GF-D8 (cell line): ENCODE measurements at places on chromosomes 5 and 9.

DNA sequence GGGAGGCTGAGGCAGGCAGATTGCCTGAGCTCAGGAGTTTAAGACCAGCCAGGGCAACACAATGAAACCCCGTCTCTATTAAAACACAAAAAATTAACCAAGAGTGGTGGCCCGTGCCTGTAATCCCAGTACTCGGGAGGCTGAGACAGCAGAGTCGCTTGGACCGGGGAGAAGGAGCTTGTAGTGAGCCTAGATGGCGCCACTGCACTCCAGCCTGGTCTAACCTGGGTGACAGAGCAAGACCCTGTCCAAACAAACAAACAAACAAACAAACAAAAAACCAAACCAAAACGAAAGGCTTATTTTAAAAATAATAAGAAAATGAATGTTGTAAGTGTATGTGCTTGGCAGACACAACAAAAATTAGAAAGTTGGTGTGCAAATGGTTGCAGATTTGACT, 536.3 kb upstream of the PTPRD start:
- DNase-seq = no peak

GRCh38 chr5:172689801-172690200, 48.7 kb downstream of the NEURL1B start:
- DNase-seq = no peak

GRCh38 chr9:93058355-93059010, at the start of gene SUSD3:
TSS of gene SUSD3 (plus strand) at chr9:93058701. CDS start at chr9:93058743, 42 bp downstream.
- peak; percentile 20 for DNase-seq

- DNase-seq = no peak
These were observed 1333.7 kb upstream of the WWC1 start for GRCh38 chr5:166957782-166958181.

- no peak for DNase-seq
These were observed 45.4 kb downstream of the MARCHF11 start for GRCh38 chr5:16134204-16134603.

DNA sequence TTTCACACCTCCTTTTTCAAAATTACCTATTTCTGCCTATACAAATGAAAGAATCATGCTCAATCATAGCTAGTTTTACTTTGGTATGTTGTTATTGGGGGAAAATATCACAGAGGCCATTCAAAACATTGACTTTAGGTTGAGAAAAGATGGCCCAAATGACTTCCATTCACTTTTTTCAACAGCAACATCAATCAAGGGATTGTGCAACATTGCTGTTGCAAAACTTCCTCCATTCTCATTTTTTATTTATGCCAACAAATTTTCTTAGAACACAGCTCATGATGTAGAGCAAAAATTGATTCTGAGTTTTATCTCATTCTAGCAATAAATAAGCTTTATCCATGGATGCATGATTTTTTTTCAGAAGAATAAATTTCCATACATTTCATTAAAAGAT, 93.6 kb upstream of the RORB start:
- no peak for DNase-seq

- peak; percentile 88 for DNase-seq
These were observed at the start of gene PSMB7 for GRCh38 chr9:124415102-124415851. TSS of gene PSMB7 (minus strand) at chr9:124415442. CDS start at chr9:124415425, 17 bp downstream.

- DNase-seq = no peak
These were observed 18.7 kb upstream of the RHOBTB3 start for GRCh38 chr5:95712347-95712958.

DNA sequence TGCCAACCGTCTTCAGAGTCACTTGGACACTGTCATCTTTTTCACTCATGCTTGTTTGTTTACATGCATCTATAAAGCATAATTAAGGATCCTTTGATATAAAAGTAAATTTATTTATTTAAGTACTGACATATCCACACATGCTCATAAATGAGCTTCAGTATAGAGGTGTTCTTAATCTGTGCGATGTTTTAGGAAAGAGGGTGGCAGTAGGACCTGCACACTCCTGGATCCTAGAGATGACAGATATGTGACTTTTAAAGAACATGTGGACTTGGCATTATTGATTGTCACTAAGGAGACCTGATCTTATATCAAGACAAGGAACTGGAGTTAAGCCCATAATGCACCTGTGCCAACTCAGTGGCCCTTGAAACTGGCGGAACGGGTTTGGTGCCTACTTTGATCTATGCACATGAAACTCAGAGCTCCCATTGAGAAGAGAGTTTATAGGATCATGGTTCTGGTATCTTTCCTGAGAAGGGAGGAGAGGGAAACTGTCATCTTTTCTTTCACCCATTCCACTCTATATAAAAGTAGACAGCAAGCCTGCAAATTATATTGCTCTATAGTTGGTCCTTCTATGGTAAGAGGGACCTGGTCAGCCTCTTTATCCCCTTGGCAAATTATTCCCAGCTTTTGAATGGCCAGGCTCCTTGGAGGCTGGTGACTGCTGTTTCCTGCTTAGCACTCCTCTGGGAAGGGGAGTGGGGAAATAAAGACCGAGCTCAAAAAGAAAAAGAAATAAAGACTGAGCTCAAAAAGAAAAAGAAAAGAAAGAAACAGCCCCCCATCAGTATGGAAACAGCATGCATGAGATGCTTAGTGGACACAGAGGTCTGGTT, 57.8 kb upstream of the LIFR start:
- DNase-seq = no peak

GRCh38 chr5:38443390-38443789, 113.1 kb downstream of the LIFR start:
- DNase-seq = no peak

GRCh38 chr5:57836921-57837320, 354.3 kb upstream of the ACTBL2 start:
- DNase-seq = no peak

DNA sequence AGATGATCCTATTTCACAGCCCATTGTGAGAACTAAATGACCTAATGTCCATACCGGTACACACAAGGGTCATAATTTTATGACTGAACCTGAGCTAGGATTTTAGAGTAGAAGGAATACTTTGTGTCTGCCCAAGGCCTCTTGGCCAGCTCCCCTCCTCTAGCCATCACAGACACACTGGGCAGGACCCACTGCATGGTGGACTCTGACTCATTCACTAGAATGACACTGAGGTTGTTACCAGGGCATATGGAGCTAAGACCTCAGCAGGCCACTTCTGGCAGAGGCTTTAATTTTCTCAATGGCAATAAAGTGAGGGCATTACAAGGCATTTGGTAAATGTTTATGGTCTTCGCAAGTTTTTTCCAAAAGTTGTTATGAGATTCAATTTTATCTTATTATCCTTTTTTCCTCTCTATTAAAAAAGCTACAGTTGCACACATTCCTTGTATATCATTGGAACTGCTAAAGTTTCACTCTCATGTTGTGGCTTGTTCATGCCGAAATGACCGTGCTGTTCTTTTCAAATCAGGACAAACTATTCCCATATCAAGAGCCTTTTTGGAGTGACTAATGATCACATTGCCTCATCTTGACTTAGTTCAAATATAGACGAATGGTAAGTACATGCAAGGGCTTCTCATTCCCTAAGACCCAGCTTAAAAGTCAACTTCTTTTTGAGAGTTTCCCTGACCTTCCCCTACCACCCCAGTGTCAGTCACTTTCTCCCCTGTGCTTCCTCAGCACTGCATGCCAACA, 595.7 kb downstream of the ACTL7B start:
- no peak for DNase-seq

DNA sequence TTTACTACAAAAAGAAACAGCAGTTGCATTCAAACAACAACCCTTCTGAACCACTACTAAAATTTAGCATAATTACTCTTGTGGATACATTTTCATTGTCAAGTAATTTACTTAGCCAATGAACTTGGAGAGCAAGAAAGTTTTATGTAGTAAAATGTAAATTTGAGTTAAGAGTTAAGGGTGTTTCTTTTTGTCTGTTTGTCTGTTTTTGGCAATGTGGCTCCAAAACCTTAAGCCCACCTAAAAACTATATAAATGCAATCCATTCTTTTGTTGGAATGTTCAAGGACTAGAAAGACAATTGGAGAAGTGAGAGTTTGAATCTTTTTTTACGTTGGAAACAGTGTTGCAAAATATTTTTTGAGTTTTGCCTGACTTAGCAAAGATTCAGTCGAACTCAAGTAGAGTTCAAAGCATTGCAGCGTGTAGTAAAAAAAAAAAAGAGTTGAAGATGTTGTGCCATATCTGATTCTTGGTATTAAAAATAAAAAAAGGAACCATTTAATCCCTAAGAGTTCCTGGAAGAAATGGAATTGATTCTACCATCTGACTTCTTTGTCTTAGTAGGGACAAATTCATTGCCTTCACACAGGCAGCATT, 867 bp downstream of the SYK start:
- no peak for DNase-seq

GRCh38 chr9:76688471-76689238, 75.6 kb upstream of the PCA3 start:
- DNase-seq = no peak

- no peak for DNase-seq
These were observed 317.3 kb downstream of the TAF11L14 start for GRCh38 chr5:17951392-17952169.

DNA sequence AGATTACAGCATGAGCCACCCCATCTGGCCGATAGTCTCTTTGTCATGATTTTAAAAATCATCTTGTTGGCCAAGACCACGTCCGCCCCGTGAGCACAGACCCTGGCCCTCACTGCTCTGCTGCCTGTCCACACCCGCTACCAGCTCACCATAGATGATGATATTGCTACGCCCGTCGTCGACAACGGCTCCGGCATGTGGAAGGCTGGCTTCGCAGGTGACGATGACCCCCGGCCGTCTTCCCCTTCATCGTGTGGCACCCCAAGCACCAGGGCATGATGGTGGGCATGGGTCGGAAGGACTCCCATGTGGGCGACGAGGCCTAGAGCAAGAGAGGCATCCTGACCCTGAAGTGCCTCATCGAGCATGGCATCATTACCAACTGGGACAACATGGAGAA, 76.5 kb downstream of the KDM4C start:
- no peak for DNase-seq

GRCh38 chr9:132996526-132996925, 18.0 kb downstream of the GFI1B start:
- no peak for DNase-seq

- no peak for DNase-seq
These were observed 167.2 kb upstream of the CTNND2 start for GRCh38 chr5:12071455-12071854.

DNA sequence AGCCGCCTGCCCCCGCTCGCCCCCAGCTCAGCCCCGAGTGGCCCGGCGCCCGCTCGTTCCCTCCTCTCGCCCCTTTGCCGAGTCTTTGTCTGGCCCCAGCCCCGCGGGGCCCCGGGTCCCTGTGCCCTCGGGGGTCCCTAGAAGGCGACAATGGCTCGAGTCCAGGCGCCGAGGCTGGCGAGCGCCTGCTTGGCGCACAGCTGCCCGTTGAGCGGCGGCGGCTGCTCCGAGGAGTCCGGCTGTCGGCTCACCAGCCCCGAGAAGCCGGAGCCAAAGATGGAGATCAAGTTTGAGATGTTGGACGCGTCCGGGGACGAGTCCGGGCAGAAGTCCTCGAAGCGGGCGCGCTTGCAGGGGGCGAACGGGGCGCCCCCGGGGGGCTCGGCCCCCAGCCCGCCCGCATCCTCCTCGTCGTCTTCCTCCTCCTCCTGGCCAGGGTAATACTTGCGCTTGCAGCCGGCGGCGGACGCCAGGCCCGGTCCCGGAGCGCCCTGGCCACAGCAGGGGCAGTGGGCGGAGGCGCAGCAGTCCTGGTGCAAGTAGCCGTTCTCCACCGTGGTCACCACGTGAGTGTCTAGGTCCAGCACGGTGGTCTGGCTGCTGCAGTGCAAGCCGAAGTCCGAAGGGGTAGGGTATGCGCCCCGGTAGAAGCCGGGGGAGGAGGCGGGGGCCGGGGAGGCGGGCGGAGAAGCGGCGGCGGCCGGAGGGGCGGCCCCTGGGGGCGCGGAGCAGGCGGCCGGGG, 1.2 kb downstream of the IER5L start:
- no peak for DNase-seq

GRCh38 chr5:135344349-135344748, 54.7 kb downstream of the MACROH2A1 start:
- no peak for DNase-seq
